ENCODE measurements at places on chromosomes 1 and 21.

GRCh38 chr1:197696372-197696771 is 78.9 kb downstream of the DENND1B start:
- DNase-seq: no peak

DNA sequence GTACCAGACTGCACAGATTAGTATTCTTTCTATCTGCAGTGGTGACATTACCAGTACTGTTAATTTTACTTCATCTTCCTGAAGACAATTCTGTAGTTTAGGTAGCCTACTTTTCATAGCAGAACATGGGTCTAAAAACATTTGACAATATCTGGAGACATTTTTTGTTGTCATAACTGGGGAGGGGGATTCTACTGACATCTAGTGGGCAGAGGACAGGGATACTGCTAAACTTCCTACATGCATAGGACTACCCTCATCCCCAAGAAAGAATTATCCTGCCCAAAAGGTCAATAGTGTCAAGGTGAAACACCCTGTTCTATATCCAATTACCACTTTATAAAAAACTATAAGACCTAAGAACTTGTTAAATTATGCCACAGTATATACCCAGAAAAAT is 3.4 kb upstream of the ARHGAP29 start:
- DNase-seq: no peak

- no peak for DNase-seq
These were observed 33.8 kb upstream of the CREG1 start for GRCh38 chr1:167587342-167587741.

GRCh38 chr1:22876359-22877111 is 96.1 kb downstream of the LACTBL1 start:
- DNase-seq: no peak

GRCh38 chr1:210607361-210607760 is 278.7 kb downstream of the HHAT start:
- no peak for DNase-seq

- no peak for DNase-seq
These were observed 40.2 kb upstream of the VWA5B1 start for GRCh38 chr1:20250340-20250989.

DNA sequence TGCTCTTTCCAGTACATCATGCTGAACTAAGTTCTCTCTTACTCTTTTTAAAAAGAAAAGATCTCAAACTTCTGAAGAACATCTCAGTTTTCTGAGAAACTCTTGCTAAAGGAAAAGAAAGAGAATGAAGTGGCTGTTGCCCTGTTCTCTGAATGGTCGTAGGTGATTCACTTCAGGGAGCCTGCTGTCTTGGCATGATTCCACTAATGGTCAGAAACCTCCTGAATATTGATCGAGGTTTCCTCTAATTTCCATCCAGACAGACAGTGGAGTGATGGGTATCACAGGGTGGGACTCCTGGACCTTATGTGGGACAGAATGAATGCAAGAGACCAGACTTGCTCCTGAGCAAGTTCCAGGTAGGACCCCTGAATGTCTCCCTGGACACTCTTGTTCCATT is 2.5 kb downstream of the FCRL2 start:
- no peak for DNase-seq

GRCh38 chr1:236543065-236543669 is 19.4 kb downstream of the LGALS8 start:
- DNase-seq: no peak

- DNase-seq: no peak
These were observed 2.0 kb upstream of the TRIM58 start for GRCh38 chr1:247854899-247855545.

- DNase-seq: no peak
These were observed 10.5 kb downstream of the BRINP2 start for GRCh38 chr1:177181280-177181630.

DNA sequence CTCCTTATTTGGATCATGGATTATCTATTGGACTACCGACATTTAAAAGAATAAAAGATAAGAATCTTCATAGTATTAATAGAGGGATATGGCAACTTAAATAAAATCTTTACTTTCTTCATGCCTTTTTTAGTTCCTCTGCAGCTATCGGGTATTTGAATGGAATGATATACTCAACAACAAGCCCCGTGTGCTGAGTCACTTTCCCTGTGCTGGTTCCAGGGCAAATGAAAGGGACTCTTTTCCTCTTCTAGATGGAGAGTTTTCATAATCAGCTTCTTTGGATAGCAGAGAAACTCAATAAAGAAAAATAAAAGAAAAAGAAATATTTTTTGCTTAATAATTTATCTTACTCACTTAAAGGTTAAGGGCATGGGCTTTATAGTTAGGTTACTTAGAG is 213.7 kb downstream of the LRRC40 start:
- no peak for DNase-seq

DNA sequence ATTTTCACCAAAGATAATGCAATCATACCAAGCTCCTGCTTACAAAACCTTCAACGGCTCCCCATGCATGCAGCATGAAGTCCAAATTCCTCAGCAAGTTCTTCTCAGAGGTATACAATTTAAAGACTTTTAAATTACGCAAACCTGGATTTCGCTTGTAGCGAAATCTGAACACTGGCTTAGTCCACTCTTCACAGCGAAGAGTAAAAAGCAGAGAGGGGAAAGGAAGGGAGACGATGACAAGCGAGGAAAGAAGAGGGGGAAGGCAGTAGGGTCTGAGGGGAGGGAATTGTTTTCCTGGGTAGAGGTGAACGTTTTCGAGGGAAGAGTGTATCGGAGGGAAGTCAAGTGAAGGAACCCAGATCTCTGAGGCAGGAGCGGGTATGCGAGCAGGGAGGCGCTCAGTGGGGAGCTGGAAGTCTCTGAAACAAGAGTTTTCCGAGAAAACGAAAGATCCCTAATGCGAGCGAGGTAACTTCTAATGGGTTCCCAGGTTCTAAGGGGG is 790 bp downstream of the TESK2 start:
- peak; percentile 50 for DNase-seq

DNA sequence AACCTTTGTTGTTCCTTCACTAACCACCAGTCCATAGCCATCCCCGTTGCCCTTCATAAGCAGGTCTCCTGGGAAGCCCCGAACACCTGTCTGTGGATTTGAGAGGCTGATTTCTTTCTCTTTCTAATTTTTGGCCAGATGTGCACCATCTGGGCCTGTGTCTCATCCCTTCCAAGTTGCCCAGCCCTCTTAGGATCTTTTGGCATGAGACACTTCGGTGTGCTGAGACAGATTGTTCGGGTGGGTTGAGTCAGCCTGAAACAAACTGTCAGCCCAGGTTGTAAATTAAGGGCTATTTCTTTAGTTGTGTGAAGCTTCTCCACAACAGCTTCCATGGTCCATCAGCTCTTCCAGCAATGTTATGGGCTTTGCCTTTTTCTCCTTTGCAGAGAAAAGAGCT is 1.4 kb upstream of the DNAJC11 start:
- DNase-seq: no peak

- DNase-seq: peak; percentile 76
These were observed 3.5 kb downstream of the SLC66A1 start for GRCh38 chr1:19315378-19316198.

- no peak for DNase-seq
These were observed 32.3 kb downstream of the AGT start for GRCh38 chr1:230681599-230681998.

DNA sequence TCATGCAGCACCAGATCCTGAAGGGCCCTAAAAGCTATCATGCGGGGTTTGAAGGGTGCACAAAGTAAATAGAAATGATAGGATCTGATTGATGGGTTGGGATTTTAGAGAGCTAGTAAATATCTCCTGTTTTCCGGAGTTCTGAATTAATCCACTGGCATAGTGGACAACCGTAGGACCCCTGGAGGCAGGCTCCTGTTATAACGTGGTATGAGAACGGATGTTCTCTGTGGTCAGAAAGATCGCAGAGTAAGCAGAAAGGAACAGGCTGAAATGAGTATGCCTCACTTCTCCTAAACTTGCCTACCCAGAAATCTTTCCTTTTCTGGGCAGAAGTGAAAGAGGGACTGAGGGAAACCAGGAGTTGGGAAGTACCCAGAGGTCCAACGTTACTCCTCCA is 470.8 kb downstream of the AJAP1 start:
- DNase-seq: no peak

GRCh38 chr1:6788946-6789345 is 3.7 kb downstream of the CAMTA1 start:
- DNase-seq: peak; percentile 28

GRCh38 chr1:240621249-240621648 is 9.3 kb upstream of the GREM2 start:
- no peak for DNase-seq

DNA sequence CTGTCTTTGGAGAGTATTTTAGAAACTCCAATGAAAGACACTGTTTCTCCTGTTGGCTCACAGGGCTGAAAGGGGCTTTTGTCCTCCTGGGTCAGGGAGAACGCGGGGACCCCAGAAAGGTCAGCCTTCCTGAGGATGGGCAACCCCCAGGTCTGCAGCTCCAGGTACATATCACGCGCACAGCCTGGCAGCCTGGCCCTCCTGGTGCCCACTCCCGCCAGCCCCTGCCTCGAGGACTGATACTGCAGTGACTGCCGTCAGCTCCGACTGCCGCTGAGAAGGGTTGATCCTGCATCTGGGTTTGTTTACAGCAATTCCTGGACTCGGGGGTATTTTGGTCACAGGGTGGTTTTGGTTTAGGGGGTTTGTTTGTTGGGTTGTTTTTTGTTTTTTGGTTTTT is 58.5 kb downstream of the LACTBL1 start:
- DNase-seq: no peak

GRCh38 chr1:246680696-246681130 is 43.5 kb upstream of the SCCPDH start:
- DNase-seq: no peak

- DNase-seq: no peak
These were observed 975.6 kb downstream of the NCAM2 start for GRCh38 chr21:21973806-21974205.

DNA sequence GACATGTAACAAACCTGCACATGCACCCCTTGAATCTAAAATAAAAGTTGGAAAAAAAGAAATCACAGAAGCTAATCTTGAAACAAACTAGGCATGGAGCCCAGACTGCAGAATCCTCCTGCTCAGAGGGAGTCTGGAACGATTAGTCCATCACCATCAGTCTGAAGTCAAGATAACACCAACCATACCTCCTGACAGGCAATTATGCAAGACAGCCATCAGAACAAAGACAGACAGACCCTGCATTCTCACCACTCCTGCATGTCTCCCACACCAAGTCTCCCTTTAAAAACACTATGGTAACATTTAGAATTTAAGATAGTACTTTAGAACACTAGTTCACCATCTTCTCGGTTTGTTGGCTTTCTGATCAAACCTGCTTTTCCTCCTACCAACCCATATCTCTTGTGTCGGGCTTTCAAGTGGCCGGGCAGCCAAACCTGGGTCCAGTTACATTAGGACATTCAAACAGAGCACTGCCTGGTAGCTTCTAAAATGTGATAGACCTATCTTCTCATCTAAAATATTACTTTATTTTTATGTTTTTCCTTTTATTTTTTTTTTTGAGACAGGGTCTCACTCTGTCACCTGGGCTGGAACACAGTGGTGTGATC is 10.1 kb downstream of the YARS1 start:
- no peak for DNase-seq

GRCh38 chr1:94272388-94272787 is 35.0 kb upstream of the ARHGAP29 start:
- no peak for DNase-seq

DNA sequence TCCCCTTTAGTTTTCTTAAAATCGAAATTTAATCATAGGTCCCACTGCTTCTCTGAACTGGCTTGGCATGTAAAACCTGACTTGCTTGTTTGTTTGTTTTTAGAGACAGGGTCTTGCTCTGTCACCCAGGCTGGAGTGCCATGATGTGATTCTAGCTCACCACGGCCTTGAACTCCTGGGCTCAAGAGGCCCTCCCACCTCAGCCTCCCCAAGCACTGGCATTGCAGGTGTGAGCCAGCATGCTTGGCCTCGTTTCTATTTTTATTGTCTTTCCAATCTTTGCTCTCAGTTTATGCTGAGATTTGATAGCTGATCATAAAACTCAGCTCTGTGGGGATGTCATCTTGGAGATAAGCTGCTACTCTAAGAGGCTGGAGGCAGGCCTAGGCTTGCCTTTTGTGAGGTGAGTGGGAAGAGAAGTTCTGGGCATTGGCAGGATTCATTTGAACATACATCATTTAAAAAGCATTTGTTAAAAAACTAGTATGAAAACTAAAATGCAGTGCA is 51.5 kb upstream of the GCLM start:
- DNase-seq: no peak

DNA sequence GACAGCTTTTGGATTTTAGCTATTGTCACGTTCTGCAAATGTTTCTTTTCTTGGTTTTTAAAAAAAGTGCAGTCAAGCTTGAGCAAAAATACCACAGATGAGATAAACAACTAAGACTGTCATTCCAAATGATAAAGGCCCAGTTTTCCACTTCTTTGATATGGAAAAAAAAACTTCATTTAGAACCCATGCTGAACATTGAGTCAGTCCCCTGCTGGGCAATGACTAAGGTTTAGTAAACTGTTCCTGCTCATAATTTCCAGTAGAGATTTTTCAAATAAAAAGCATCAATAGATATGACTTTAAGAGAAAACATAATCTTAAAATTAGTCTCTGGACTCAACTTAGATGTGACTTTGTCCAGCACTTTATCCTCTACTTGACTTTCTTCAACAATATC is 167.9 kb upstream of the C8B start:
- no peak for DNase-seq

DNA sequence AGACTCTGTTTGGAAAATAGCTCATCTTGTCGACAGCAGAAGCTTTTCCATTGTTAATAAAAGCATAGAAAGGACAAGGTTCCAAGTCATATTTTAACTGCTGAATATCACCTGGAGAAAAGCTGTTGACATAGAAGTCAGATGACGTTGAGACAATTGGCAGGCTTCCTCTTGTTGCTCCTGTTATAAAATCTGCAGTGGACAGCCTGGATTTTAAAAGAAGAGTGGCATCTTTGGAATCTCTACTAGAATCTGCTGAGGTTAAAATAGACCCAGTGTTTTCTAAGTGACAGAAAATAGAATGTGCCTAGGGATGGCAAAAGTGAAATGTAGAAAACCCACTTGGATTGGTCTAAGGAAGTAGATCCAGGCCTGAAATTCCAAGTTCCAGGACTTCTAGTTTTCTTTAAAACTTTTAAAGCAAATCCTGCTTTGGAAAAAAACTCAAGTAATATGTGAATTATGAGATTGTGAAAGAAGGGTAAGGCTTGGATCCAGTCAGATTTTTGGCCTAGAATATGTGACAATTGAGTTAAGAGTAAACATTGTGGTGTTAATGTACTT is 53.6 kb upstream of the NEXN start:
- no peak for DNase-seq

DNA sequence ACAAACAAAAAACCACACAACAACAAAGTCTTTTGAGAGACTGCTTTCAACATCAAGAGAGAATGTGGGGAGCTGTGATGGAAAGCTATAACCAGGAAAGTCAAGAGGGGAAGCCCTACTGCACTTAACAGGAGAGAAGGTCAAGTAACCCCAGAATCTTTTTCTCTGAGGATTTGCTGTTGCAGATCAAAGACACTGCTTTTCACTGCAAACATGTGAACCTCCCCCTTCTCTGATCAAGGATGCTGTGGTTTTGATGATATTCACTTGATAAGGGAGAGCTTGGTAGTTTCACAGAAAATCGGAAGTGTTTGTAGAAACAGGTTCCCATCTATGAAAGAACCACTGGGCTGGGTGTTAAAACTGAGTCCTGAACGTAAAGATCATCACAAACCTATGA is 4.8 kb downstream of the ETV3 start:
- DNase-seq: no peak

- no peak for DNase-seq
These were observed 22.4 kb upstream of the NTPCR start for GRCh38 chr1:232927830-232928505.

Measured in AML-193 (cell line).